ENCODE measurements at places on chromosomes 3 and 15.

GRCh38 chr3:108106449-108106848 is 15.6 kb upstream of the CD47 start:
- no peak for DNase-seq

DNA sequence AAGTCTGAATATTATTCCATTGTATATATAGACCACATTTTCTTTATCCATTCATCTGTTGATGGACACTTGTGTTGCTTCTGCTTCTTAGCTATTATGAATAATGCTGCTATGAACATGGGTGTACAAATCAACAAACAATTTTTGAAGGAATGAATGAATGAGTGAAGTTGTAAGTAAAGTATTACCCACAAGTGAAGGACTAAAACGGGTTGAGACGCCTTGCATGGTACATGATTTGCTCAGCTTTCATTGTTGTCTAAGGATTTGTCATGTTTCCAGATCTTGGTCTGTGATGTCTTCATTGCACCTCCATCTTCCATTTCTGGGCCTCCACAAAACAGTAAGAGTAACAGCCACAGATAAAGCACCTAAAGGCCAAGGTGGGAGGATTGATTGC is 20.5 kb downstream of the IFT122 start:
- DNase-seq, result no peak

DNA sequence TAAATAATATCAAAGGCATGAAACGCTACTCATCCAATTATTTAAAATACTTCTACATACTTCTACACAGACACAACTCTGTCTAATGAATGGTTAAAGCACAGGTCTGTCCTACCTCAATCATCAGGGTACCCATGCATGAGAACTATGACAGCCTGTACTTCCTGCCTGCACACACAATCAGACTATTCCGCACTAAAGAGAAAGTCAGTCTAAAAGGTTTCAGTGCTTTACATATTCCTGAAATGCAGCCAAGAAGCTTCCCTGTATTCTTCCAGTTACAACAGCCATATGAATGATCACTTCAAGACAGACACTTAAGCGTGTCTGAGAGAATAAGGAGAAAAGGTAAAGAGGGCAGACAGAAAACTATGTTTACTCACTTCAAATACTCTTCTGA is 58.8 kb downstream of the TUBGCP4 start:
- no peak for DNase-seq

GRCh38 chr3:160661660-160662059 is 15.3 kb upstream of the ARL14 start:
- no peak for DNase-seq

DNA sequence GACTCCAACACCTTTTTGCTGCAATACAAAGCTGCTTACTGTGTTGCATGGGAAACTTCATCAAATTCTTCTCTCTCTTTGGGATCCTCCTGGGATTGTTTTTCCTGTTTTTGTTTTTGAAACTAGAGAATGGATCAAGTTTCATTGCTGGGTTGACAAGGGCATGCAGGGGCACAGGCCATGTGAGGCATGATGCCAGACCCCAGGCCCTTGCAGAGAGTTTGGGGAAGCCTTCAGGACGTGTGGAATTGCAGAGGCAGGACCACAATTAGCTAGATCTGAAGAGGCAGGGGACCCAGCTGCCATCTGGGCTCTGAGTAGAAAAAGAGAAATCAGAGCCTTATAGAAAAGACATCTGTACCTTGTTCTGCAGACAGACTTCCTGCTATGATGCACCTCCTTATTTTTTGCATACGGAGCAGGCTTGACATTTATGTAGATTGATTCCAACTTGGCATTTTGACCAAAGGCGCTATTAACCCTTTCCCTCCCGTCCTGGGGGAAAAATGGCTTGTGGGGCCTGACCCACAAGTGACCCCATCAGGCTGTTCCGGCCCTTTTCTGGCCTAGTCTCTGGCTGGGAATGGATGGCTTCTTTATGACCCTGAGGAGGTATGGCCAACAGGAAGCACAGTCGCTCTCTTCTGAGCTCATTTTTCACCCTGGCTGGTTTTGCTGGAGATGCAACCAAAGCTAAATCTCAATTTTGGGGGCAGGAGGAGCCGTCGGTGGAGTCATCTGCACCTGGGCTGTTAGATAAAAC is 44.3 kb upstream of the CHRNB4 start:
- no peak for DNase-seq

DNA sequence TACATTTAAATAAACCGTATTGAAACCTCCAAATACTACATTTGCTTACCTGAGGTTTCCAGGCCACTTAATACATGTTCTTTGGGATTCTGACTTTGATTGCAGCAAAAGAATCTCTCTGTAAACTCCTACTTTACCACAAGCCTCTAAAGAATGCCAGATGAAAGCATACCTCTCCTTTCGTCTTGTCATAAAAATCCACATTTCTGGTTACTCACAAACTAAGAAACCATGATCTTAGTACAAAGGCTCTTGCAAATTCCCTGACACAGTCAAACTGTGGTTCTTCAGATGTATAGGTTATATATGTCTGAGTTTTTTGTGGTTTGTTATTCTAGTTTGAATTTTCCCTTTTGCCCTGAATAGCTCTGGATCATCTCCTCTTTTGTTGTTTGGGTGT is 188.4 kb downstream of the RAP2B start:
- no peak for DNase-seq

- DNase-seq, result no peak
Measured at GRCh38 chr3:45499529-45499928, 95.0 kb upstream of the LIMD1 start.

GRCh38 chr15:70812827-70813364 is 41.1 kb downstream of the LARP6 start:
- DNase-seq, result no peak

- DNase-seq, result no peak
Measured at GRCh38 chr15:50415752-50416404, 8.3 kb upstream of the USP8 start.

DNA sequence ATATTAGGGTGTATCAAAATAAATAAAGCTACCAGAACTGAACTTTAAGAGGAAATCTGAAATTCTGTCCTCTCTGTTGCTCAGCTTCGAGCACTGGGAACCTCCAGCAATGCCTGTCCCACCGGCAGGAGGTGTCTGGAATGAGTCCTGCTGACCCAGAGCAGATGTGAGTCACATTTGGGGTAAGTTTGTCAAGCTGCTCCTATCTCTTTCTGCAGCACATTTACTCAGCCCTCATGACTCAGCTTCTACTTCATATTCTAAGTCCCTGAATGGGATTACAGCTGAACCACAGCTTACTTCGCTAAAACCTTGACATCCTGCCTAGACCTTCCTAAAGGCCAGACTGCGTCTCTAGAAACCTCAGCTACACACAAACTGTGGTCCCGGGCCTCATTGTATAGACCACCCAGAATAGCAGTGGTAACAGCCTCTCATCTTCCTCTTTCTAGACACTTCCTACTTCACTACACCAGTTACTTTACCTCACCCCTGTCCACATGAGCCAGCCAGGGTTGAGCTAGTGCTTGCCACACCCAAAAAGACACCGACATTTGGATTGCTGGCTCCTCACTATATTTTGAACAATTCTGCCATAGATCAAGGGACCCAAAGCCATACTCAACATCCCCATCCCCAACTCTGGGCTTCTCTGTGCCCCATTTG is 109.6 kb upstream of the TMCO5A start:
- no peak for DNase-seq

- DNase-seq, result no peak
Measured at GRCh38 chr3:132134611-132135010, 99.8 kb upstream of the CPNE4 start.

GRCh38 chr15:38876621-38877020 is 312.0 kb upstream of the RASGRP1 start:
- DNase-seq, result no peak

- no peak for DNase-seq
Measured at GRCh38 chr3:73933585-73933984, 308.8 kb upstream of the PDZRN3 start.

GRCh38 chr3:63976872-63977200 is 46.5 kb downstream of the PSMD6 start:
- no peak for DNase-seq

DNA sequence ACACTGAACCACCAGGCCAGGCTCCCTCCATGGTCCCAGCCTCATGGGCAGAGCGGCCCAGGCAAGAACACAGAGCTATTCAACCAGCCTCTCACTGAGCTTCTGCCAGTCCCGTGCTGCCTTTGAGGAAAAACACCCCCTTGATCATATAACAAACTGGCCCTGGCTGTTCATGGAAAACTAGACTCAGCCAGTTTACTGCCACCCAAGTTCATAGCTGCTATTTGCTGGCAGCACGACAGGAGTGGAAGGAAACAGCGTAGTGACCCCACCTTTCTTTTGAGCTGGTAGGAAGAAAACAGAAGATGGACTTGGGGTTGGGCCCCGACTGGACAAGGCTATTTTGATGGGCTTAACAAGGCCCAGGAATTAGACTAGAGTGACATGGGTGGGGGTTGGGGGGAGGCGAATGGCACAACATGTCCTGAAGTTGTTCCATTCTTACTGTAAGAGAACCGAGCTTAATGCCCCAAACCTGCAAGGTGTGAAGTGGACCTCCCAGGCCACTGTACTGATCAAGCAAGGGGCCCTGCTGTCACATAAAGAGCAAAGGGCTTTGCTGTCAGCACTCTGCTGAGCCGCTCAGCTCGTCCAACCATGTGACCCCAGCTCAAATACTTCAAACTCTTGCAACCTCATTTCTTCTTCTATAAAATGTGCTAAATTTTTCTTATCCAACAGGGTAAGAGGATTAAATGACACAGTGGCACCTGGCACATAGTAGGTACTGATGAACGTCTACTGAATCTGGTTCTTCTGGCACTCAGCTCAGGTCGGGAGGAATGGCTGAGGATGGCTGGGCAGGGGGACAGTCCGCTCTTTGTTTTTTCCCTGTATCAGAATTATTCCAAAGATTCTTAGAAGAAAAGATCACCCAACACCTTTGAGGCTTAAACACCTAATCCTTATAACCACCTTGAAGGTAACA is 1.6 kb downstream of the FBXL22 start:
- no peak for DNase-seq

- DNase-seq, result no peak
Measured at GRCh38 chr3:157263027-157263426, 103.1 kb upstream of the CCNL1 start.

- DNase-seq, result no peak
Measured at GRCh38 chr3:151768393-151768930, 34.7 kb downstream of the AADACL2 start.

GRCh38 chr3:4356220-4356540 is 53.0 kb downstream of the SETMAR start:
- DNase-seq, result no peak

GRCh38 chr15:37135225-37135624 is 34.9 kb upstream of the MEIS2 start:
- DNase-seq, result no peak

GRCh38 chr15:93449798-93450197 is 360.8 kb upstream of the RGMA start:
- no peak for DNase-seq

DNA sequence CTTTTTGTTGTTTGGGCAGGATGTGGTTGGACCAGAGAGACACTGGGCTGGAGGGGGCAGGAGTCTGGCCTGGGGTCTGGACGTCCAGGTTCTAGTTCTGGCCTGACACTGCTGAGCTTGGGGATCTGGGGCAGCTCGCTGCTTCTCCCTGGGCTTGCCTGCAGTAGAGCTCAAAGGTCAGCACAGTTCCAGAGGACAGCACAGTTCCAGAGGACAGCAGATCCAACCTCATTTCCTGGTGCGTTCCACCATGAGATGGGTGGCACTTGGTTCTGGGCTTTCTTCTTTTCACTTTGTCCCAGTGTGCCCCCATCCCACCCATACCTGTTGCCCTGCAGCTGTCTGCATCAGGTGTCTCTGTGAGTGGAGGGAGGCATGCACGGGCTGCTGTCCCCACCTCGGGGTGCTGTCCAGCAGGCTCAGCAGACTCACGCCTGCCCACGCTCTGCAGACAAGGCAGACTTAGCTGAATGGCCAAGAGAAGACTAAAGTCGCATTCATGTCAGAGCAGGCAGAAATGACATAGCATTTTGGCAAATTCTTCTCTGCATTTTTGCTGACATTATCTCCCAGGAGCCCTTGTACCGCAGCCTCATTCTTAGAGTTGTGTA is 16.7 kb downstream of the CACNA2D3 start:
- no peak for DNase-seq

DNA sequence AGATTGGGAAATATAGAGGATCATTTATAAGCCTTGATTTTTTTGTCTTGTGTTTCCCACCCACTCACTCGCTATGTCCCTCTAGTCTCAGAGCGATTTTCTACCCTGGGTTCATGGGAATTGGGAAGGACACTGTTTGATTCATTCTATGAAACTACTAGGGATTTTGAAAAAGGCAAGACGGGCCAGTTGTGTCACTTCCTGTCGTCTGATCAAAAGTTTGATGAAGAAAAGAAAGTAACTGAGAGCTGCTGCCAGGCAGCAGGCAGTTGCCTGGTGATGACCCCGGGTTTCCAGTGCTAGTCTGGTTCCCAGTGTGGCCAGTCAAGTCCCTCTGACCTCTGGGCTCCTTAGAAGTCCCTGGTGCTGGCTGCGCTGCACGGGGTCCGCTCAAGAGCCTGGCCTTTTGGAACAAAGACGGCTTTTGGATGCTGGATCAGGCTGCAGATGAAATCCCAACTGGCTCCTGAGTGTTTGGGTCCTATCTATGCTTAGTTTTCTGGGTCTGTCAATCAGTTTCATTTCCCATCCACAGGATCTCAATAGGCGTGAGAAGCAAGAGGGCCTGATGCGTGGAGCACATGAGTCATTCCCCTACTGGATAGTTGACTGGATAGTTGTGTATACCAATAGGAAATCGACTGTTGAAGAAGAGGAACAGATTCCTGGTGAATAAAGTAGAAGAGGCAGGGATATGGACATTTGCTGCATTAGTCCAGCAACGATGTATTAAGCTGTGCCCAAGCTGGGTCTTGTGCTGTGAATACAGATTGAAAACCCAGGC is 89.7 kb downstream of the EEFSEC start:
- no peak for DNase-seq

DNA sequence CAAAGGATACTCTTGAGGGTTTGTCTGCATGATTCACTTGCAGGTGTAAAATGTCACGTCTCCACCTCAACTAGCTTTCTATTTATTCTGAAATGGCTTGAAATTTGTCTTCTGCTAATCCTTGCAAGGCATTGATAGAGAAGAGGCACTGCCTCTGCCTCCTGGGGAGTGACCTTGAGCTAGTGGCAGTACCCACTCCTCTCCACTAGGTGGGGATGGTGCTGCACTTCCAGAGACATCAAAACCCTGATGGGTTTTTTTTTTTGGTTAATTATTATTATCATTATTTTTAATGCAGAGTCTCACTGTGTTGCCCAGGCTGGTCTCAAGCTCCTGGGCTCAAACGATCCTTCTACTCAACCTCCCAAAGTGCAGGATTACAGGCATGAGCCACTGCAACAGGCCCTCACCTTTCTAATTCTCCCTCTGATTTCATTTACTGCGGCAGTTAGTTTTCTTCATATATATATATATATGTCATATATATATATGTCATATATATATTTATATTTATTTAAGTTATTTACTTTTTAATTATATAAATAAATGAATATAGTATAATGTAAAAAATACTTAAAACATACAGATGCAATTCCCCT is 117.6 kb upstream of the EIF1B start:
- no peak for DNase-seq
